Stimulated activated CD8-positive, alpha-beta memory T cell treated with anti-CD3 and anti-CD28 coated beads, Interleukin-12 subunit alpha, Interleukin-12 subunit beta, amount 100 ng/mL, for 1 hour (primary cell): ENCODE measurements at places on chromosomes 1 and 21.
A peak's percentile ranks its signal among the peaks of the same experiment; 100 is the strongest.

GRCh38 chr1:148307583-148308185, 155.6 kb upstream of the NBPF11 start:
- no peak for DNase-seq

DNA sequence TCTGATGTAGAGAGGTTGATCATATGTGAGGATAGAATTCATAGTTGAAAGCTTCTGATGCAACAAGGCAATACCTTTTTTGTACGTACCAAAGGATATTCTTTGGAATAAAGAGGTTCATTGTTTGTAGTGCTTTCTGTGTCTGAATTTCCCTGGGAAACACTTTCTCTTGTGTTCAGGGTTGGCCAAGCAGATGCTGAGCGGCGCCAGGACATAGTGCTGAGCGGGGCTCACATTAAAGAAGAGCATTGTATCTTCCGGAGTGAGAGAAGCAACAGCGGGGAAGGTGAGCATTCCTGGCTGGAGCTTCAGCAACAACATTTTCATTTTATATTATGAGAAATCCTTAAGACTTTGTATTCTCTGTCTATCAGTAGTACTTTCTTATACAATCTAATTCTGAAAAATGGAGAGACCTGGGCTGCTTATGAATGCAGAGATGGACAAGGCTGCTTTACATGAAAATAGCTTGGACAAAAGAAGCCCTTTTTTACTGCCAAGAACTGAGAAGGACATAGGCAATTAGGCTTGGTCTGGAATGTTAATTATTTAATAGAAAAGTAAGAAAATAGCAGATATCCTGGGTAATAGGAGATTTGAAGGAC, 85.2 kb downstream of the KIF1B start:
- DNase-seq: no peak

GRCh38 chr1:208803011-208803811, 559.0 kb upstream of the PLXNA2 start:
- no peak for DNase-seq

DNA sequence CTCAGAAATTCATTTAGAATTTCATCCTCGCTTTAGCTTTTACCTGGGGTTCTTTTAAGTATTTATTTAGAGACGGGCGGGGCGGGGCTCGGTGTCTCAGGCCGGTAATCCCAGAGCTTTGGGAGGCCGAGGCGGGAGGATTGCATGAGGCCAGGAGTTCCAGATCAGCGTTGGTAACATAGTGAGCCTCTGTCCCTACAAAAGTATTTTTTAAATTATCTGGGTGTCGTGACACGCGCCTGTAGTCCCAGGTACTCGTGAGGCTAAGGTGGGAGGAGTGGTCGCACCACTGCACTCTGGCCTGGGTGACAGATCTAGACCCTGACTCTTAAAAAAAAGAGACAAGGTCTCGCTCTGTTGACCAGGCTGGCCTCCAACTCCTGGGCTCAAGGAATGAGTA, 942 bp upstream of the RSBN1 start:
- DNase-seq: no peak

DNA sequence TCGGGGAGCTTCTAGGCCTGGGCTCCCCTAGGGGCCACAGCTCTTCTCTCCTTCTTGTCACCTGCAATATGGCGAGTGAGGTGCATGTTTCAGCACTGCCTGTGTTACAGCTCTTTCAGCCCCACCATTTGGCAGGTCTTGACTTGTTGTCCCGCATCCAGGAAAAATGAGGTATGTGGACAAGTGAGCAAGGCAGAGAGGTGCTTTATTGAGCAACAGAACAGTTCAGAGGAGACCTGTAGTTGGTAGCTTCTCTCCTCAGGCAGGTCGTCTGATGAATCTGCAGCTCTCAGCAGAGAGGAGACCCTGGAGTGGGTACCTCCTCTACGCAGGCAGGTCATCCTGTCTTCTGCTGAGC, 208.2 kb upstream of the USP25 start:
- DNase-seq: no peak

DNA sequence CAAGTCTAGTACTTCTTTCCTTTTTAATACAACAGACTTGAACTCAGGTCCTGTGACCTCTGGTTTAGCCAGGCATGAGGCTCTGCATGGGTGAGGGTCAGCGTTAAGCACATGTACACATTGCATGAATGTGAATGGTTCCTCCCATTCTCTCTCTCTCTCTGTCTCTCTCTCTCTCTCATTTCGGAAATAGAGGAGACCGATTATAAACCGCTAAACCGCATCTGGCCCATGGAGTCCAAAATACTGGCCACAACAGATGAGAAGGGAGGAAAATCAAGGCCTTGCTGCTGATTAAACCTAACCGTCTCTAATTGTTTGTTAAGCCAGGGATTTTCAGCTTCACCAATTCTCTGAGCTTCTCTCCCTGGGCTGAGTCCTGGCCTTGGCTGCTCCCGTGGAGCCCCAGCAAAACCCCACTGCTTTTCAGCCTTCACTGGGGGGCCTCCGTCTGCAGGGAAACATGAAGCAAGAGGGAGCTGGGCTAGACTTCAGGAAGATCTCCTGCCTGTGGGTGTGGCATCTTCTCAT, 6.6 kb downstream of the RSPO1 start:
- DNase-seq: no peak

- DNase-seq: no peak
These were observed 16.8 kb upstream of the HHAT start for GRCh38 chr1:210311726-210312493.

DNA sequence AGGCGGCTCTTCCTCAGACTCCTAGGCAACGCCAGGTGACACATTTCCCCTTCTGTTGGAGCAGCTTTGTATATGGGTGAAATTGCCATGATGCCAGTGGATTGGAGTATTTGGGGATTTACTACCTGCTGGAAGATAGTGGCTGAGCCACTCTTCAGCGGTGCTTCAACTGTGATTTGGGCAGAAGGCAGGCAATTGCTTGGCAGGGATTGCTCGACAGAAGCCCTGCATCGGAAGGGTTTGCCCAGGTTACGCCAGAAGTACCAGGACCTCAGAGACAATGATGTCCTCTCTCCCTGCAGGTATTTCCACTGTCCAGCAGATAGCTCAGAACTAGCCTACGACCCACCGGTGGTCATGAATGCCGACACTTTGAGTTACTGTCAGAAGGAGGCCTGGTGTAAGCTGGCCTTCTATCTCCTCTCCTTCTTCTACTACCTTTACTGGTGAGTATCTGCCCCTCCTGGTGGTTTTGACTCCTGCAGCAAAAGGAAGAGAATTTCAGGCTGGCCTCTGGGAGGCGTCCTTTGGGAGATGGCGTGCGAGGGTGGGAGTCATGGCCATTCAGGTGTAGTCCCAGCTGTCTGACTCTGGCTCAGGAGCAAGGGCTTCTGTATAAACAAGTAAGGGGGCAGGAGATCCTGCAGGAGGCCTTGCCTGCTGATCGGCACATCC, 118.3 kb downstream of the CNIH3 start:
- DNase-seq: no peak

GRCh38 chr1:165287329-165287728, 69.2 kb downstream of the LMX1A start:
- no peak for DNase-seq

GRCh38 chr1:81129366-81129765, 671.4 kb upstream of the ADGRL2 start:
- no peak for DNase-seq

- DNase-seq: no peak
These were observed 623.3 kb upstream of the NR5A2 start for GRCh38 chr1:199404191-199404590.

DNA sequence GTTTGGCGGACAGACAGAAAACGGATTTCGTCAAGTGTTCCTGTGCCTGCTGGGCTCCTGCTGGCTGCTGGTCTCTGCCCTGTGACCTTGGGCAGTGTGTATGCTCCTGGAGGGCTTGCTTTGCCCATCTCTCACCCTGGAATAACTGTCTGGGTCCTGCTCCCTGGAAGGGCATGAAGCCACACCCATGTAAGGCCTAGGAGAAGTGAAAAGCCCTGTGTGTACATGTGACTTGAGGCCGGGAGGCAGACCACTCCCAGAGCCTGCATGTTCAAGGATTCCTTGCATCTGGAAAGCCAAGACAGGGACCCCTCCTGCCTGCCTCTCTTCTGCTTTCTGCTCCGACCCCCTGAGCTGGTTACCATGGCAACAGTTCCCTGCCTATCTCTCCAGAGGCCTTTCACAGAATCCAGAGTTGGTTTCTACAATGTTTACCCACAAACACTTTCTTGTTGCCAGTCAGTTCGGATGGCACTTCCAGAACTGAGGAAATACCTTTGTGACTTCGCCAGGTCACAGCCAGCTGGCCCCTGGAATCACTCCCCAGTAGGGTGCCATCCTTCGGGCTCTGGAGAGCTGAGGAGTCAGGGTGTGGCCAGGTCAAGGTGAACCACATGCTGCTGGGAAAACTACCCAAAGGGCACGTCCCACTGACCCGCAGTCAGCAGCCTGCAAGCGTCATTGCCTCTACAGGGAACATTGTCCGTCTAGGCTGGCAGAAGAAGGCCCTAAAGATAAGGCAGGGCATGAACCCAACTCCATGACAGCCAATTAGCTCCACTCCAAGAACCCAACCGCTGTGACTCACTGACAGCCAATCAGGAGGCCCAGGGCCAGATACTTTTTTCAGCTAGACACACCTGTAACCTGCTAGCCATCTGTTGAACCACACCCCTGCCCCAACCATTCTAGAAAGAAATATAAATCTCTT, 14.7 kb upstream of the GPR37L1 start:
- no peak for DNase-seq

DNA sequence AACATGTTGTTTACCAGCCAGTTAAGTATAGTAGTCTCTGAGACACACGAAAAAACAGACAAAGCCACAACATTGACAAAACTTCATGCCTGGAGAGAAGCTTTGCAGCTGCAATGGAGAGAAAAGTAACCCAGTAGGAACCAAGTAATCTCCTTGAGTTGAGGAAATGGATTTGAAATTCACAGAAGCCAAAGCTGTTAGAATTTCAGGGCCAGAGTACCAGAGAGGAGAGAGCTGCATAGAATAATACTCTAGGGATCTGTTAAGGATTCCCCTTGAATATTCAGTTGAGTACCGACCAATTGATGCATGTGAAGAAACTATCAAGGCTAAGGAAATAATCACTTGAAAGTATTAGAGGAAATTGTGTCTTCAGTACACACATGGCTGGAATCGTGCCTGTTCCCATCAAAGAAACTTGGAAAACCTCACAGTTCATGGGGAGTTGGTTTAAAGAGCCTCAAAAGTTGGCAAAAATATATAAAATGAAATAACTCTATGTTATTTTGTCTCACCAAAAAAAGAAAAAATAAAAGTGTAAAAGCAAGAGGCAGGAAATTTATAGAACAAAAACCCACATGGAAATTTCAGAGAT, 324.0 kb upstream of the NEGR1 start:
- no peak for DNase-seq

DNA sequence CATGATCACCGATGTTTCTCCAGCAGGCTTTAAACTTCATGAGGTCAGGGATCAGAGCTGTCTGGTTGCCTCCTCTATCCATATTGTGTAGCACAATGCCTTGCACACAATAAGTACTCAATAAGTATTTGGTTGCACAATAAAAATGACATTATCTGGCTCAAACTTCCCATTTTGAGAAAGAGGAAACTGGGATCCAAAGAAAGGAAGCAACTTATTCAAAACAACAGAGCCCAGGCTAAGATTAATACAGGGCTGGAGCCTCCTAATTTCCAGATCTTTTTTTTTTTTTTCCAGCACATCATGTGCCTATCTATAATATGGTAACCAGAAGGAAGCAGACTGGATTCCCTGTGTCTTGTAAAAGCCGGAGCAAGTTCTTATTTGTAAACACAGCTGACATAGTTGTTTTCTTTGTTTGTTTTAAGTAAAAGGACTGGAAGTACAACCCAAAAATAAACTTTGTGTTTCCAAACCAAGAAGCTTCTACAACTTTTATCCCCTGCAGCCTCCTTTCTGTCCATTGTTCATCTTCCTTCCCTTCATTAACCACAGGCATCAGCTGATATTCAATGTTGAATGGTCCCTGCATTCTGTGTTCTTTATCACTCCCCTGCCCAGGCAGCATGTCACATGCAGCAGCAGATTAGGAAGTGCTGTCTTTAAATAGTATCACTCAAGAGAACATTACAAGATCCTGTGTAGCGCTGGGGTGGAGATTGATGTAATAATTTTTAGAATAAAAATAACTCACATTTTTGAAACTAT, 71.2 kb upstream of the HOOK1 start:
- no peak for DNase-seq

DNA sequence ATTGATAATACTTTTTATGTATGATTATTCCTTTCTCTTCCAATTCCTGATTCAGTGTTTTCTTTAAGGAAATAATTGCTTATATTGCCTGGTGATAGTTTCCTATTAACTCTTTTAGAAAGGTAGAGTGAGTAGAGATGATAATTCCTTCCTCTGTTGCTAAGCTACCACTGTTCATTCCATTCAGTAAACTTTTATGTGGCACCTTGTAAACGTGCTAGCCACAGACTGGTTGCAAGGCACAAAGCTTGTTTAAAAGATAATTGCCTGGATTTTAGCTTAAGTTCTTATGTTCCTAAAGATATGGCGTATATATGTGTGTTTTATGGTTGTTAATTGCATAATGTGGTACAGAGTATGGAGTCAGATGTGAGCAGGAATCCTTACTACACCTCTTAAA, 3.2 kb downstream of the ZFYVE9 start:
- no peak for DNase-seq

- no peak for DNase-seq
These were observed 33.9 kb downstream of the CAPN9 start for GRCh38 chr1:230781131-230781530.

GRCh38 chr1:87684713-87685205, 356.1 kb downstream of the LMO4 start:
- no peak for DNase-seq

DNA sequence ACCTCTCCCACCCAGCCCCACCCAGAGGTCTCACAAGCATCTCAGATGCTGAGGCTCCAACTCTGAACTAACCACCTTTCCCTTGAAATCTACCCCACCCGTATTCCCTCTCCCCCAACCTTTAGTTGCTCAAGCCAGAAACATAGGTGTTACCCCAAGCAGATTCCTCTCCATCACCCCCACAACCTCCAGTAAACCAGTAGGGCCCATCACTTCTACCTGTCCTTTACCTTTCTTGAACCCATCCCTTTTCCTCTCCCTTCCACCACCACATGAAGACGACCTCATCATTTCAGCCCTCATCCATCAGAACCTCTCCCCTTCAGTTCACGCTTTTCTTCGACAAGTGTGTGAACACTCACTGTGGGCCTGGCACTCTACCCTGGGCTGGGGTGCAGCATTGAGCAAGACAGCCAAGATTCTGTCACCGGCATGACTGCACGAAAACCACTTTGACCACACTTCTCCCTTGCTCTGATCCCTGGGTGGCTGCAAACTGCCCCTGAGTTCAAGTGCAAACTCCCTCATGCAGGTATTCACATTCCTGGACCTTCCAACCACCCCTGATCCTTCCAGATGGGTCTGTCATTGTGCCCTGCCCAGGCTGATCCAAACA, 65.5 kb upstream of the LAPTM5 start:
- no peak for DNase-seq

- no peak for DNase-seq
These were observed 68.2 kb downstream of the LHX9 start for GRCh38 chr1:197985351-197985750.

DNA sequence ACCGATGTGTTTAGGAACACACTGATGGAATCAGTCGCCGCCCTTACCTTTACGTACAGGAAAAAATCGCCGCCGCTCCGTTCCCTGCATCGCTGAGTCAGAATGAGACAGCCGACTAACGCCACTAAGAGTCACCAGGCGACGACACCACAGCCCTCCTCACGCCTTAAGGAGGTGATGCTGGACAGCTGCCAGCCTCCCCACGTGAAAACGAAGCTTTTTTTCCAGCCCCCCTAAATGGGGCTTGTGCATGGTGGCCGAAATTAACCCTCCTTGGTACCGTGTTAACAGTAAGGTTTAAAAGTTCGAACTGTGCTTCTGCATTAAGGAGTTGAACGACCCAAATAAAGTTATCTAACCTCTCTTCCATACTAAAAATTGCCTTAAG, 511 bp downstream of the DNTTIP2 start:
- DNase-seq: peak; percentile 64
